Activated CD4-positive, alpha-beta T cell treated with anti-CD3 and anti-CD28 coated beads, Interleukin-2, amount 50 U/mL, for 16 hours (primary cell): ENCODE measurements at places on chromosomes 1 and 21.

GRCh38 chr1:159949123-159949522 lies 3.7 kb upstream of the IGSF9 start:
- no peak for DNase-seq

GRCh38 chr1:117657949-117658660 lies 52.3 kb downstream of the TENT5C start:
- no peak for DNase-seq

DNA sequence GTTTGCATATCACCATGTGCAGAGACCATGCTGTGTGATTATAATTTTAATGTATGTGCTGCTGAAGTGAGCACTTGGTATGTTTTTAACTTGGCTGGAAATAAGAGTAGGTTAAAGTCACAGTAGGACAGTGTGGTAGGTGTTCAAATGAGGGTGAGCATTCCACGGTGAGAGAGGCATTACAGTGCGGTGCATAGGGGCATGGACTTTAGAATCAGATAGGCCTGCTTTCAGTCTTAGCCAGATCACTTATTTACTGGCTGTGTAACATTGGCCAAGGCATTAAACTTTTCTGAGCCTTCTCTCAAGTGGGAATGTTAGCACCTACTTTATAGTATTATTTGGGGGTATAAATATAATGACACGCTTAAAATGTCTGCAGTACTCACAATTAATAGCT lies 43.2 kb downstream of the GIPC2 start:
- no peak for DNase-seq

GRCh38 chr1:163565166-163565565 lies 243.4 kb downstream of the NUF2 start:
- no peak for DNase-seq

DNA sequence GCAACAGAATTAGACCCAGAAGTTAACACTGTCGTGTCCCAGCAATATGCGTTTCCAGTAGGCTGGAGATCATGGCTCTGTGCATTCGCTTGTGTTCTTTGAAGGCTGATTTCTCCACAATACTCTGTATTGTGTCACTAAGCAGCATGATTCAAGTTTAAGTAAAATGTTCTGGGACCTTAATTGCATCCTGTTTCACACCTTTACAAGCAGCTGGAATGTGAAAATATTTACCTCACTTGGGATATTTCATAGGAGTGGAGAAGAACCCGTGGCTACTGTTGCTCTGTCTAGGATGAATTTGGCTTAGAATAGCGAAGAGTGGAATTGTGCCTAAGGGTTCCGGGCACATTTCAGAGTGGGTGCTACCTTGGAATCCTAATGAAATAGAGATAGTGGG lies 6.3 kb downstream of the PTGFRN start:
- no peak for DNase-seq

GRCh38 chr21:28884481-28884880 lies 108.2 kb downstream of the LTN1 start:
- peak; percentile 16 for DNase-seq

DNA sequence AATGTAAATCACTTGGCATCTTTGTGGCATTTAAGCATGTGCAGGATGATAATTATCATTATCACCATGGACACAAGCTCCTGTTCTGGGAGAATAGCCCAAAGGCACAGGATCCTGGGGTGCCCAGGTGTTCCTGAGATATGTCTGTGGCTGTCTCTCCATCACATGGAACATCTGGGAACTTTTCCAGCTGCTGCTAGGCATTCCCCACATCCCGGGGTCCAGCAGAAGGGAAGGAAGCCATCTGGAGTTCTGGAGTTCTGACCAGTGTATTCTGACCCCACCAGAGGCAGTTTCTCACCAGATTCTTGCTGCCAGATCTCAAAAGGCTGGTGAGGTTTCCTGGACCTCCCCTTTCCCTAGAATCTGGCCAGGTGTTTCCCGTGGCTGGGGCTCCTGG lies 259.7 kb upstream of the VAMP3 start:
- no peak for DNase-seq

GRCh38 chr1:79737193-79737592 lies 730.7 kb upstream of the ADGRL4 start:
- no peak for DNase-seq

DNA sequence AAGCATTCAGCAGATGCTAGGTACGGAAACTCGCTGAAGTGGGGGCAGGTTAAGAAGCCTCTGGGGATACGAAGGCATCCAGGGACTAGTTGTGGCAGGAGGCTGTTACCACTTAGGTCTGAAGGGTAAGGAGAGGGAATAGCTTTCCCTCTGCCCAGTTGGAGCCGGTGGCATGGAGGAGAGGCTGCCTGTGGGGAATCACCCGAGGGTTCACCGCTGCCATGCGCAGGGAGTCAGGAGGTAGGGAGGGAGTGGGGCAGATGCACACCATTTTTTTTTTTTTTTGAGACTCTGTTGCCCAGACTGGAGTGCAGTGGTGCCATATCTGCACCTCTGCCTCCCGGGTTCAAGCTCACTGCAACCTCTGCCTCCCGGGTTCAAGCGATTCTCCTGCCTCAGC lies 6.1 kb downstream of the PCSK9 start:
- no peak for DNase-seq

GRCh38 chr1:151820940-151821339 lies 10.7 kb downstream of the RORC start:
- DNase-seq = no peak

DNA sequence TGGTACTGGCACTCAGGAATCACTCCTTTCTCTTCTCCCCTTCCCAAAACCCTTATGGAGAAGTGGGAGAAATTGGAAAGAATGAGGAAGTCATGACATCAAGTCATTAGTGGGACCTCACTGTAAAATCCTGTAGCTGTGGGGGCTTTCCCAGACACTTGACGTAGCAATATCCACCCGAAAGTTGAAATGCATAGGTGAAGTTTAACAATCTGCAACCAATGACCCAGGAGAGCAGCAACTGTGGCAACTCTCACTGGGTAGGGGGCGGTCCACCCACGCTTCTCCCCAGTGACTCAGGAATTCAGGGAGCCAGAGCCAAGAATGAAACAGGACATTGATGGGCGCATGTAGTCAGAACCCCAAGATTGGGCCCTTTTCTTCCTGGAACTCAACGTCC lies 27.0 kb downstream of the ABCA4 start:
- no peak for DNase-seq

GRCh38 chr1:41846625-41847405 lies 71.9 kb downstream of the HIVEP3 start:
- DNase-seq = no peak

GRCh38 chr1:233246965-233247364 lies 48.6 kb downstream of the PCNX2 start:
- DNase-seq = no peak

DNA sequence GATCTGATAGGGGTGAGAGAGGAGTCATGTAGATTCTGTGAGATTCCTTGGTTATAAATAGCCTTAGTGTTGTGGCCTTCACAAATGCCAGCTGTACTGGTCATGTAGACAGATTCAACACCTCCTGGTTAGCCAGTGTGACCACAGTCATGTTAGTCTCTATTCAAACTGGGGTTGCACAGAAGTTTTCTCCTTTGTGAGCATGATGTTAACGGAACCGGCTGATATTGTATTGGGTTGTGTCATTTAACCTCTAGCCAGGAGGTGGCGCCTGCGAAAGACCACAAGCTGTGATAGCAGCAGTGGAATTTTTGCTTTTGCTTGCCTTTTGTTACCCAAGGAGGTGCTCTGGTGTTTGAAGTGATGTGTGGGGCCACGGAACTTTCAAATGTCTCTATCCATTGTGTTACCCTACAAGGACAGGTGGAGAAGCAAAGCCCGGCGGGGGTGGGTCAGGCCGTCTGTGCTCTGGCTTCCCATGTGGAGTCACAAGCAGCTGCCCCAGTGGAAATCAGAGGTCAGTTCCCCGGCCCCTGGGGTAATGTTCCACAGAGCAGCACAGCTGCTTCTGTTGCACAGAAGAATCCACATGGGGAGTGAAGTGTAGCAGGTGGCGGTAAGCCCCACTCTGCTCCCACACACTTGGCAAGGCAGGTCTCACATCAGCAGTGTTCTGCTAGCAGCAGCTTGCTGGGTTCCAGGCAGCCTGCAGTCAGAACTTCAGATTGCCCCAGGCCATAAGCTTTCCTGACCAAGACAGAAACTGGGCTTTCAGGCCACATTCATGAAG lies 112.6 kb downstream of the ADAMTS1 start:
- DNase-seq = peak; percentile 6
